ENCODE measurements at places on chromosomes 3 and 15.

- no peak for DNase-seq
Observed at GRCh38 chr3:11915621-11916424, 69.1 kb upstream of the TAMM41 start.

GRCh38 chr15:87047203-87047965, 967.7 kb downstream of the AGBL1 start:
- DNase-seq: no peak

DNA sequence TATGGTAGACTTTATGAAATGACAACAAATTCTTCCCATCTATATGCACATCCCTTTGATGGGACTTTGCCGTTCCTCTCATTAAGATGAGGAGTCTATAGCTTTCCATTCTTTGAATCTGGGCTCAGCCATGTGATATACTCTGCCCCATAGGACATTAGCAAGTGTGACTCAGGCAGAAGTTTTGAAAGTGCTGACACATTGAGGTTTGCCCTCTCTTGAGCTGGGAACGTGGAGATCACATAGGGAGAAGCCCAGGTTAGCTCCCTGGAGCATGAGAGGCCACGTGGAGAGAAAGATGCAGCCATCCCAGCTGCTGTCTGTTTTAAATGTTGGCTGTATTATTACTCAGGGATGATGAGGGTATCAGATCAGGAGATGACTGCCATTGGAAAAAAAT, 67.7 kb upstream of the OXTR start:
- no peak for DNase-seq

GRCh38 chr15:68589783-68590710, 11.3 kb downstream of the CORO2B start:
- no peak for DNase-seq

DNA sequence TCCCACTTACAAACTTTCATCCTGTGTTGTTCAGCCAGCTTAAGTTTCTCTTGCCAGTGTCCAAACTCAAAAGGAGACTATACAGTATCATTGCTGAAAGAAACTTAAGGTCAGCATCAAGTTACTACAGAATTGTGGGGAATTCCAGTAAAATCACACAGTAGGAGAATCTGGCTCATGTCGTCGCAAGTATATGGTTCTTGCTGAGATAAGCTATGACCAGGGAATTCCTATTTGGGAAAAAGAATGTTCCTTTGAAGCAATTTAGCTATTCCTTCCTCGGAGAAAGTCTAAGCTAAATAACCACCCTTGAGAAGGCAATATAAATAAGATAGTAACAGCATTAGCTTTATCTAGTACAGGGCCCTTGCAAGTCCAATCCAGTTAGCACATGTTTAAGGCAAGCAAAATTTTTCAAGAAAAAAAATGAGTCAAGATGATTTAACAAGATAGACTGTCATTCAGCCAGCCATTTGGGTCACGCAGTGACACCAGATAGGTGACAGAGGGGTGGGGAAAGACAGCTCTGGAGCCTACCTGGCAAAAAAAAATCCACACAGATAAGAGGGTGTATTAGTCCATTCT, 78.2 kb upstream of the THBS1 start:
- DNase-seq: no peak

DNA sequence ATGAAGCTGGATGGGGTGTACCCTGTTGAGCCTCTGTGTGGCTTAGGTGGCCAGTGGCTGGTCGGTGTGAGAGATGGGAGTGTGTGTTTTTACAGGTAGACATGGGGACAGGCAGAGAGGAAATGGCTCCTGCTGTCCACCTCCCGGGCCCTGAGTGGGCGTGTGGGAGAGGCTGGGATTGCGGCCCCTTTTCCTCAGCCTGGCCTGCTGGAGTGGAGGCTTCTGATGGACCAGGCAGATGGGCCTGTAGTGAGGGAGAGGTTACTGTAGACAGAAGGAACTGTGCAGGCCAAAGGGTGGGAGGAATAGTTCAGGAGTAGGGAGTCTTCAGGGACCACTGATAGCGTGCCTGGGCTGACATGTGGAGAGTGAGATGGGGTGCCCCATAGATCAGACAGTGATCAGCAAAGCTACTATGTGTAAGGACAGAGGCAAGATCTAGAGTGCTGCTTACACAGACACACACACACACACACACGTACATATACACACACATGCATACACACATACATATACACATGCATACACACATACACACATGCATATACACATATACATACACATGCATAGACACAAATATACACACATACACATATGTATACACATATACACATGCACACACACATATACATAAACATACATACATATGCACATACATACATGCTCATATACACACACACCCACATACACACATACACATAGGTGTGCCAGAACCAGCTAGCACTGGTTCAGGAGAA, 26.4 kb downstream of the ACAA1 start:
- no peak for DNase-seq

DNA sequence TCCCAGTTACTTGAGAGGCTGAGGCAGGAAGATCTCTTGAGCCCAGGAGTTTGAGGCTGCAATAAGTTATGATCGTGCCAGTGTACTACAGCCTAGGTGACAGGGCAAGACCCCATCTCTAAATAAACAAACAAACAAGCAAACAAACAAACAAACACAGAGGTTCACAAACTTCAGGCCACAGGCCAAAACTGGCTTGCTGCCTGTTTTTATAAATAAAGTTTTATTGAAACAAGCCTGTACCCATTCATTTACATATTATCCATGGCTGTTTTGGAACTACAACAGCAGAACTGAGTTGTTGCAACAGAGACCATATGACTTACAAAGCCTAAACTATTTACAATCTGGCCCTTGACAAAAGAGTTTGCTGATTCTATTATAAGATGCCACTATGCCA, 6.5 kb downstream of the DYNC1LI1 start:
- no peak for DNase-seq

GRCh38 chr3:171646357-171647133, 163.7 kb downstream of the PLD1 start:
- DNase-seq: no peak
